DMS79 treated with DMSO at 0.1 percent for 48 hours (cell line): ENCODE measurements at places on chromosomes 1 and 21.

DNA sequence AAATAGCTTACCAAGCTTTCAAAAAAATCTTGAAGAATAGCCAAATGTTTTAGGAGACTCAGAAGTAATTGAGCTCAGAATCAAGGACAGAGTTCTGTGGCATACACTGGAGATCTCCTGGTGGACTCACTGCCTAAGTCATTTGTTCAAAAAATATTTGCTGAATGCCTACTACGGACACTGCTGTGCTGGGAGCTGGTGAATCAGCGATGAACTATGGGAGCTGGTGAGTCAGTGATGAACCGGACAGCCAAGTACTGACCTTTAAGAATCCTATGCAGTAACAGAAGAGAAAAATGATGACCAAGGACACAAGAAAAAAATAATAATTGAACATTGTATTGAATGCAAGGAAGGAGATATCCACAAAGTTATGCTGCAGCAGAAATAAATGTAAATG is 717.9 kb upstream of the CXADR start:
- DNase-seq, result no peak

GRCh38 chr1:40694353-40694874 is 2.9 kb downstream of the NFYC start:
- no peak for DNase-seq

- peak; percentile 51 for DNase-seq
Measured at GRCh38 chr1:67683766-67684525, 1.1 kb upstream of the GADD45A start.

DNA sequence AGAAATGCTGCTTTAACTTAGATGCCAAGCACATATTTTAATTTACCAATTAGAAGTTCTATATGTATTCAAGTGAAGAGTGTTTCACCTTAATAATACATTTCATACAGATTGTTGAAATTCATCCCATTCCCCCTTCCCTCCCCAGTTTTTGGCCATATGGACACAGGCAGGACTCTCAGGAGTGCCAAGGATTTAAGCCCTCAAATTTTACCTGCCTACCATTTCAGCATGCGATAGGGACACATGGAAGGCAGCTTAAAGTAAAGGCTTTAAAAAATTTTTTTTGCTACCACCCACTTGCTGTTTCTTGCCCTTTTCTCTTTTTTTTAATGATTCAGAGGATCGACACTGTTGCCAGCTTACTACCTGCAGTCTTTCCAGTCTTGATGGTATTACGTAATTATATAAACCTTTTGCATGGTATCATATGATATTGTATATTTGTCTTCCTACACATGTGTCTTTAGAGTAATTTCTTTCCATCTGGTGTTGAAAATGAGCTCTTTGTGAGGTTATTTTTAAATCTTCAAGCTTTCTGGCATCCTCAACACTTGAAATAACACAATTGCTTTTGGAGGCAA is 7.0 kb downstream of the EPB41 start:
- DNase-seq, result no peak

- no peak for DNase-seq
Measured at GRCh38 chr1:21118167-21118566, 58.5 kb downstream of the EIF4G3 start.

- DNase-seq, result no peak
Measured at GRCh38 chr1:24498589-24498988, 4.0 kb upstream of the RCAN3 start.

DNA sequence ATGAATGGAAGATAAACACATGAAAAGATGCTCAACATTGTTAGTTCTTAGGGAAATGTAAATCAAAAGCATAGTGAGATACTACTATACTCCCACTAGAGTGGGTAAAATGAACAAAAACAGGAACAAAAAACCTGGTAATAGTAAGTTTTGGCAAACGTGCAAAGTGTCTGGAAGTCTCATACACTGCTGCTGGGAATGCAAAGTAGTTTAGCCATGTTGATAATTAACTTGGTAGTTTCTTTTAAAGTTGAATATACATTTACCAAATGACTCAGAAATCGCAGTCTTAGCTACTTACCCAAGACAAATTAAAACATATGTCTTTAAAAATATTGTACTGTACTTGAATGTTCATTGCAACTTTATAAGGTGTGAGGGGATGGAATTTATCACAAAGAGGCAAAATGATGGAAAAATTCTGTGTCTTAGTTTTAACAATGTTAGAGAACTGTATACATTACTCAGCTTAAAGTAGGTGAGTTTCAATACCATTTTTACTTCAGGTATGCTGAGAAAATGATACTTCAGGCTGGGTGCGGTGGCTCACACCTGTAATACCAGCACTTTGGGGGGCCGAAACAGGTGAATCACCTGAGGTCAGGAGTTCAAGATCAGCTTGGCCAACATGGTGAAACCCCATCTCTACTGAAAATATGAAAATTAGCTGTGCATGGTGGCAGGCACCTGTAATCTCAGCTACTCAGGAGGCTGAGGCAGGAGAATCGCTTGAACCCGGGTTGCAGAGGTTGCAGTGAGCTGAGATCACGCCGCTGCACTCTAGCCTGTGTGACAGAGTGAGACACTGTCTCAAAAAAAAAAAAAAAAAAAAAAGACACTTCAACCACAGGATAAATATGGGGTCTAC is 102.3 kb downstream of the PDE4B start:
- DNase-seq, result no peak

GRCh38 chr1:94554580-94554979 is 13.0 kb upstream of the F3 start:
- no peak for DNase-seq

DNA sequence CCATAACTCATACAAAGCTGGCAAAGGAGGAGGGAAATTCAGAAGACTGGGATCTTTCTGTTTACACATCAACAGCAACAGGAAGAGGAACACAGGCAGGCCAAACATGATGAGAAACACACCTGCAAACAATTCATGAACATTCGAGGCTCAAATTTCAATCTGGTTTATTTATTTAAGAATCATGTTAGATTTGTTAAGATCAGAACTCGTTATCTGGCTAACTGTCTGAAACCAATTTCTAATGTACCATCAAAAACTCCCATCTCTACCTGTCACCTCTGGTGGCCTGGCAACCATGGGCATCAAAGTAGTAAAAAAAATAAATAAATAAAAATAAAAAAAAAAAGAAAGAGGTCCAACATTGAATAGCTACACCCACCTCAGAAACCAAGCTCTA is 9.8 kb downstream of the LBR start:
- DNase-seq, result peak; percentile 35

DNA sequence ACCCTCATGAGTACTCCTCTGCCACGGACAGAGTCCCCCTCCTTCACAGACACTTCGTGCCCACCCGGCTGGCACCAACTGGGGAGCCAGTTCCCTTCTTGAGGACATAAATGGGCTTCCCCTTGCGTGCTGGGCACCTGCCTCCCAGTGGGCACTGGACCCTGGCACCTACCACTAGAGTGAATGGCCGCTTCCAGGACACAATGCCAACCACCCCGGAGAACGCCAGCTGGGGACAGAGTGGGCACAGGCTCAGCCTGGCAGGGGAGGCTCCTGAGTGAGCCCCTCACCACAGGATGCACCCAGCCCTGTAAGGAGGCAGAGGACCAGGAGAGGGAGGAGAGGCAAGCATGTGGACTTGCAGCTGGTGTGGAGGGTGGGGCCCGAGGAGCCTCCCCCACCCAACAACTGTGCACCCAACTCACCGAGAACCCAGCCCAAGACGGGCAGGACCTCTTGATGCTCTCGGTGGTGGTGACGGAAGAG is 1.0 kb downstream of the ENTREP3 start:
- no peak for DNase-seq

DNA sequence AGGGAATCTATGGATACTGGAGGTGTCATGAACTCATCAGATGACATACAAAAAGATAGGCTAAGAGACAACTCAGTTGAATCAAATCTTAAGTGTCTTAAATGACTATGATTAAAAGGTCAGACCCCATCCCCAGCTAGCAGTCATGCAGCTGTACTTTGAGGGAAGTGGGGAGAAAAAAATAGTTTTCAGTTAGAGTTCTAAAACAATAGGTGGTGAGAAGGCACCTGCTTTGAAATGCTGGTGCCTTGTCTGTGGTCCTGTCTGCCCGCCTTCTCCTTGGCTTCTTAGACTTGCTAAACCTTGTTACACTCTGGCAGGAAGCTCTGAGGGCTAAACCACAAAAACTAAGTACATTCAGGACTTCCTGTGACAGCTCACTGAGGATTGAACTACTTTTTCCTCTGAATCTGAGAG is 15.3 kb downstream of the CD2 start:
- no peak for DNase-seq

GRCh38 chr1:27299385-27300271 is 22.3 kb upstream of the TMEM222 start:
- DNase-seq, result peak; percentile 61

DNA sequence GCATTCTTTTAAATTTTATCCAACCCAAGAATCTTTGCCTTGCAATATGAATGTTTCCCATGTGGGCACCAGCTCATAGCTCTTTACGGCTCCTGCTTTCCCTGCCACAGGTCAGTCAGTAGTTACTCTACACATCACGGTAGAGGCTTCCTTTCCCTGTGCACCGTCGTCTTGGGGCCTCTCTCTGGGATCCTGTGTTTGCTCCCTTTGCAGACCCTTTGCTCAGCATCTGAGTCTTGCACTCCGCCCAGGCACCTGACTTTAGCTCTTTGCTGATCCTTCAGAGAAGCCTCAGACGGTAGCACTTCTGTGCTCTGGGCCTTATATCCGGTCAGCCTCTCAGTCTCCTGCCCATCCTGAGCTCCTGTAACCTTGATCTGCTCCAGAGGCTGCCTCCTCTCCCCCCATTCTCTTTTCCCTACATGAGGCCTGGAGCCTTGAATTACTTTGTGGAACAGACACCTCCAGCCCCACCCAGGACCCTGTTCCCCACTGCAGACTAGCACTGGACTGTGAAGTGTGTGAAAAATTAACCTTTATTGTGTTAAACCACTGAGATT is 183.5 kb upstream of the HMGB4 start:
- no peak for DNase-seq

DNA sequence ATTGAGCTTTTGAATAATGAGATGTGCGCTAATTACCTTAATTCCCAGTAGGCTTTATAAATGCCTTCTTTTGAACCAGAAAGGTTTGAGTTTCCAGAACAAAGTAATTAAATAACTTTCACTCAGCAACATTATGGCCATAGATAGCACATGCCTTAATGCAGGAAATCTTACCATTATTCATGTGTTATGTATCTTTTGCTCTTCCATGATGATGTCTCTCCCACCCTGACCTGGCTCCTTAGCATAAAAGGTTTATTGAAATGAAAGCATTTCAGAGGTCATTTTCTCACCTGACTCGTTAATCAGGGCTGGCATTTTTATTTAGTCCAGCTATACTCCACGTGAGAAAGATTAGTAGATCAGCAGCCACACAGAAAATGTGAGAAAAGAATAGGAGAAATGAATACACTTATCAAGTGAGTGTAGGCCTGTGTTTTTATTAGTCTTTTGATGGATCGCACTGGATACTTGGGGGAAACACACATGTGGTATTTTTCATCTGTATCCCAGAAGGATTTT is 180.2 kb downstream of the ATP6V1G3 start:
- no peak for DNase-seq

DNA sequence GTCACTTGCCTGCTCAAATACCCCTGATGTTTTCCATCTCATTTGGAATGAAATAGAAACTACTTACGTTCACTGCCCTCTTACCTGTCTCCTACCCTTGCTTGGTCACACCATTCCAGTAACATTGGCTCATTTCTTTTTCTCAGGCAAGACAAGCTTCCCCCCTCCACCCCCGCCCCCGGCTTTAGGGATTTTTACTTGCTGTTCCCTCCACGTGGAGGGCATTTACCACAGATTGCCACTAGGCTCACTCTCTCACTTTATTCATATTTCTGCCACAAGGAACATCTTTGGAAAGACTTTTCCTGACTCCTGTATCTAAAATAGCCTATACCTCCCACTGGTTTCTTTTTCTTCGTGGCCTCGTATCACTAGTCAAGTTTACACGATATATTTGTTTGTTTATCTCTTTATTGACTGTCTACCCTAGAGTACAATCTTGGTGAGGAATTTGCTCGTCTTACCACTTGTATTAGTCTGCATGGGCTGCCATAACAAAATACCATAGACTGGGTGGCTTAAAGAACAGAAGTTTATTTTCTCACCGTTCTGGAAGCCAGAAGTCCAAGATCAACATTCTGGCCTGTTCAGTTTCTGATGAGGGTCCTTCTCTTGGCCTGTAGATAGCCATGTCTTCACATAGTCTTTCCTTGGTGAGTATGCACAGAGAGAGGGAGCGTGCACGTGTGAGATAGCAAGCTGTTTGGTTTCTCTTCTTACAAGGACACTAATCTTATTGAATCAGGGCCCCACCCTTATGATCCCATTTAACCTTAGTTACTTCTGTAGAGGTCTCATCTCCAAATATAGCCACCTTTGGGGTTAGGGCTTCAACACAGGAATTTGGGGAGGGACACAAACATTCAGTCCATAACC is 126.2 kb downstream of the NRDC start:
- DNase-seq, result no peak

- no peak for DNase-seq
Measured at GRCh38 chr1:170674239-170674638, 10.3 kb downstream of the PRRX1 start.

GRCh38 chr1:6667139-6667538 is 34.5 kb downstream of the DNAJC11 start:
- no peak for DNase-seq

- DNase-seq, result no peak
Measured at GRCh38 chr1:197390856-197391255, 122.8 kb downstream of the CRB1 start.

- no peak for DNase-seq
Measured at GRCh38 chr1:54627196-54627595, 3.9 kb upstream of the FAM151A start.

- DNase-seq, result peak; percentile 78
Measured at GRCh38 chr1:14887044-14887566, 266.4 kb upstream of the TMEM51 start.

GRCh38 chr1:201061049-201061448 is 37.5 kb upstream of the KIF21B start:
- DNase-seq, result no peak
